ENCODE measurements at places on chromosomes 3 and 15. TPM values are rescaled to one million over a fixed set of nuclear protein-coding genes. Genes with fewer than 3 reads are reported as not detected.
A peak's percentile ranks its signal among the peaks of the same experiment; 100 is the strongest.

GRCh38 chr15:52406601-52407000, 111.0 kb upstream of the MYO5C start:
- DNase-seq: no peak

DNA sequence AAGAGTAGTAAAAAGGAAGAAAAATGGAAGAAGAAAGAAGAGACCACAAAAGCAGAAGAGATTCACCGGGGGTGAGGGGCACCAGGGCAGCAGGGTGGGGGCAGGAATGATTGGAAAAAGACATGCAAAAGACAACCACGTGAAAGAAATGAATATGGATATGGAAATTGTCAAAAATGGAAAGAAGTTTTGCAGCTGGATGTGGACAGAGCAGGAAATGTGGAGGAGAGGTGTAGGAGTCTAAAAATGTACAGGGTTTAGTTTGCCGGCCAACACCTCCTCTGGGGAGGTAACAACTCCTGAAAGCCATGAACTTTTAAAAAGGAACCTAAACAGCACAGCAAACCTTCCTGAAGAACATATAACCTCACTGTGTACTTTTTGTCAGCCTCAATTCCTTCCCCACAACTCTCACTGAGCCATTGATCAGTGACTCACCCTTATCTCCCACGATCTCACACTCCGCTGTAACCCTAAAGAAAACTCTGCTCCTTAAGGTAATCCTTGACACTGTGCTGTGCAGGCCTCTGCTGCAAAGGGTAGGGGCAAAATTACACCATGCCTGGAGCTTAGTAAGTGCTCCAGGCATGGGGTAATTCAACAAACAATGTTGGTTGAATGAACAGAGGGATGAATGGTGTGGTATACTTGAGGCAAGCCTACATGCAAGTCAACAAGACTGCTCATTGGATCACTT, 100.2 kb upstream of the BOC start:
- DNase-seq: no peak

DNA sequence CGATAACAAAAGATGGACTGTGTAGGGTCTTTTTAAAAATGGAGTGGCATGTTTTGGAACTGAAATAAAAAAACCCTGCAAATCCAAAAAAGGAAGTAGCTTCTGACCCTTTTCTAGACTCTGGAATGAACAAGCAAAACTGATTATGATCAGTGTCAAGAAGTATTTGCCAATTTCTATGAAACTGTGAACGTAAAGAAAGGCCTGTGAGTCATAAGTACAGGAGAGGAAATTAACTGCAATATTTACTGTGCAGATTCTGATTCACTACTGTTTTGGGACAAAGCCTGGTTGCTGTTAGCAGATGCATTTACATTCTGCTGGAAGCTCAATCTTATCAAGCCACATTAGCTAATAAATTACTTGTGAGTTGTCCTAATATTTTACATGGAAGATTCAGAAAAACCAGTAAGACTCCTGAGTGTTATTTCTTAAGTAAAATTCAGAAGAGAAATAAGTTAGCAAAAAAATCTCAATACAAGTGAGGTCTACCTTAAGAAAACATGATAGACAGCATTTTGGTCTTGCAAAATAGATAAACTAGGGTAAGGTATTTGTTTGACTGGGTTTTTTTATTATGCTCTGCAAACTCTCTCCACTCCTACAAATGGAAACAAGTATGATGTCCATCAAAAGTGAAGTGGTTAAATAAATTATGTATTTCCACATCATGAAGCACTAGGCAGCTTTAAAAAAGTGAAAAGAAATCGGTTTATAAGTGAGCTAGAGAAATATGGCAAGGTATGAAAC, 90.2 kb upstream of the LMOD3 start:
- DNase-seq: no peak

GRCh38 chr3:144032531-144033239, 61.1 kb downstream of the DIPK2A start:
- DNase-seq: no peak

GRCh38 chr3:150545419-150546225, 674 bp downstream of the SERP1 start:
- DNase-seq: no peak

- DNase-seq: peak; percentile 81
These were observed 27.6 kb upstream of the ANKDD1A start for GRCh38 chr15:64883997-64884511.

GRCh38 chr3:68436619-68437401, 495.5 kb downstream of the TAFA4 start:
- no peak for DNase-seq

DNA sequence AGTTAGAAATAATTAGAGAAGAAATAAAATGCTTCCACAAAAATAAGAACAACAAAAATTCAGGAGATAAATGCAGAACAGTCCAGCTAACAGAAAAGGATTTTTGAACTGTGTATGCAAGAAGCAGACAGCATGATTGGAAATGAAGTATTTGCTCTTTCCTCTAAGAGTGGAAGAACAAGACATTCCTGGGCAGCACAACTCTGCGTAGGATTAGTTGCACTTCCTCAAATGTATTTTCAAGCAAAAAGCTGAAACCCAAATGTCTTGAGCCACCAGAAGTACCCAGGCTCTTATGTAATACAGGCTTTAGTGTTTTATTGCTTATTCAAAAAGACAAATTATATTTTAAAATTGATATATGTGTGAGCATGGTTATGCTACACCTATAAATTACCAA, 127.2 kb downstream of the ZBTB20 start:
- DNase-seq: no peak

GOLGA6D gene
- total RNA-seq: not detected

PLA2G4E gene
- total RNA-seq: not detected

CHRD gene
- total RNA-seq: 0.03 TPM
